ENCODE measurements at places on chromosomes 13 and 19.

GRCh38 chr19:46340051-46340659 lies 6.7 kb upstream of the PPP5C start:
- DNase-seq, result no peak

DNA sequence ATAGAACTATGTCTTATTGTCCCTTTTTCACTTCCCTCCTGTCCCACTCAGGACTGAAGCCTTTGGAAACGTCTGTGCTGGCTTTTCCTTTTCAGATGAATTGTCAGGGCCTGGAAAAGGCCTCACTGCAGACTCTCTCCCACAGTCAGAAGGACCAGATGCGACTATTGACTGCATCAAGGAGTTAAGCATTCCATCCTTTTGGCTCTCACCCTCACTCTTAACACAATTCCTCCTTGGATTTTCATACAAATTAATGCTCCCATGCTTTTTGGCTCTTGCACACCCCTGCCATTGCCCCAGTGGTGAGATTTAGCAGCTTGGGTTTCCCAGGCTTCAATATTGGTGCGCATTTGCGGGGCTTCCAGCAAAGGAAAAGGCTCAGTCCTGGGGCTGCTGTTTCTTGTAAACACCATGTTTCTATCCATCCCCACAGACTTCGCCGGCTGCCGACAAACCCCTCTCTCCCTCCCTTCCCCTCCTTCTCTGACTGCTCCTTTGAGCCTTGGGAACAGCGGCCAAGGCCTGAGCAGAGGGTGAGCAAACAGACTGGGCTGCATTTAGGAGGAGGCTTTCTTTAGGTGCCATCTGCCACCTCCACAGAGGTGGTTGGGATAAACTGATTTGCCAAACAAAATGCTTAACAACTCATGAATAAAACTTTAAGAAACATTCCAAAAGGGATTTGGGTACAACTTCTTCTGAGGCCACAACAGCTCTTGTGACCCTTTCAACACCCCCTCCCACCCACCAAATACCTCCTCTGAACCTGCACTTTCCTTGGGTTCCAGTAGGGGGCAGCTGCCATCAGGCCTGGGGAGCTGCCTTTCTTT lies 48.6 kb upstream of the PCDH8 start:
- no peak for DNase-seq

- DNase-seq, result no peak
Observed at GRCh38 chr13:70585109-70585508, 476.9 kb upstream of the KLHL1 start.

- no peak for DNase-seq
Observed at GRCh38 chr19:4354282-4354681, 10.9 kb downstream of the MPND start.

- no peak for DNase-seq
Observed at GRCh38 chr13:39875111-39875987, 219.9 kb downstream of the COG6 start.

DNA sequence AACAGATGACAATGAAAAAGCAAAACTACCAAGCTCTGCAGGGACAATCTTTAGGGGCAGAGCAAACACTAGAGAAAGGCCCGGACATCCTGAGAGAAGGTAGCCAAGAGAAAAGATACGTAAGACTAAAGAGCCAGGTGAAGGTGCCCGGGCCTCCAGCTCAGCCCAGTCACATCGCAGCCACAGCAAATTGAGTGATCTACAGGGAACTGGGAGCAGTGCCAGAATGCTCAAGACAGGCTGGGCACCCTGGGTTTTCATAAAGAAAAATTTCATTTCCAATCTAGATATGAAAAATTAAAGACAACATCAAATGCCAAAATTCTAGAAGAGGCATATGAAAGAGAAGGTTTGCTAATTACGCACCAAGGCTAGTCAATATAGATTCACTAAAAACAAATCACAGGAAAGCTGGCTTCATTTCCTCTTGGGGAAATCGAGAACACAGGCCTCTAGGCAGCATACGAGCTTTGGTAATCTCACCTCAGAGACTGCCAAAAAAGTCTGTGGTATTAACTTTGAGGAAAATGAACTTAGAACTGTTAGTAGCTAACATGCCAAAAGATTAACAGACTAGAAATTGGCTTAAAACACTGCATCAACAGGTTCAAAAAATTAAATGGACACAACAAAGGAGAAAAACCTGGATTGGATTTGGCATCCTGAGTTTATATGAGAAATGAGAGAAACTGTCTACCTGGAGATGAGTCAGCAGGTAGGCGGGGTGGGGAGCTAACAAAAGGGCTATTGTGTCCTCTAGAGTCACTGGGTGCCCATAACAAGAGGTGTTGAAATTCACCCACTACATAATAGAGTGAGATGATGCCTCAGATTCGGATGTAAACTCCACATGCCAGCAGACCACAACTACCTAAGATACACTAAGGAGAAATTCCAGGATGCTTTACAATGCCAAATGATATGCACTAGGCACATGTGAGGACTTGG lies 6.6 kb downstream of the ANKRD10 start:
- DNase-seq, result no peak

DNA sequence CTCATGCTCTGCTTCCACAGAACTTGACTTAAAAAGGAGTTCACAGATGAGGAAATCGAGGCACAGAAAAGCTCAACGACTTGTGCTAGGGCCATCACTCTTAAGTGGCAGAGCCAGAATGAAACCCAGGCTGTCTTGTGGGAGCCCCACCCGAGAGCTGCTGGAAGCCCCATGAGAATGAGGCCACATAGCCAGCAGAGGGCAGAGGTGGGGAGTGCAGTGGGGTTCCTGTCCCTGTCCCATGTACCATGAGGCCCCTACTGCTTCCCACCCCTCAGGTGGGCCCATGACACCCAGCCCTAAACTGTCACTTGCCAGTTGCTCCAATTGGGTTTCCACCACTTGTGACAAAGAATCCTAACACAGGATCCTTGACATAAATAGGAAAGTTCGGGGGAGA lies 175.9 kb downstream of the IRS2 start:
- no peak for DNase-seq

DNA sequence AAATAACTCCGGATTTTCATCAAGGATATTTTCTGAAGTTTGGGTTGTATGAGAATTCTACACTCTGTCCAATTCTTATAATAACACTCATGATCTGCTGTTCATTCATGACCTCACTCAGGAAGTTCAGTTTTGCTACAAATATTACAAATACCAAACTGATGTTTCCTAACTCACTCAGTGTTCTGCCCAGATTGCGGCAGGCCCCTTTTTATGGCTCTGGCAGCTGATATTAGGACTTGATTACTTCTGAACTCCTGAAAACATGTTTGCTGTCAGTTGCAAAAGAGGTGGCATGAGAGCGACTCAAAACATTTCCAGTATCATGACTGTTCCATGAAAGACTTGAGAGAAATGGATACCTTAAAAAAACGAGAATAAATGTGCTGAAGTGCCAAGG lies 188.0 kb downstream of the RGCC start:
- no peak for DNase-seq

GRCh38 chr13:59343993-59344822 lies 819.5 kb downstream of the DIAPH3 start:
- DNase-seq, result no peak
